ENCODE measurements at places on chromosomes 12 and 14.

- DNase-seq: no peak
These were observed 18.1 kb upstream of the KSR2 start for GRCh38 chr12:117986705-117987469.

DNA sequence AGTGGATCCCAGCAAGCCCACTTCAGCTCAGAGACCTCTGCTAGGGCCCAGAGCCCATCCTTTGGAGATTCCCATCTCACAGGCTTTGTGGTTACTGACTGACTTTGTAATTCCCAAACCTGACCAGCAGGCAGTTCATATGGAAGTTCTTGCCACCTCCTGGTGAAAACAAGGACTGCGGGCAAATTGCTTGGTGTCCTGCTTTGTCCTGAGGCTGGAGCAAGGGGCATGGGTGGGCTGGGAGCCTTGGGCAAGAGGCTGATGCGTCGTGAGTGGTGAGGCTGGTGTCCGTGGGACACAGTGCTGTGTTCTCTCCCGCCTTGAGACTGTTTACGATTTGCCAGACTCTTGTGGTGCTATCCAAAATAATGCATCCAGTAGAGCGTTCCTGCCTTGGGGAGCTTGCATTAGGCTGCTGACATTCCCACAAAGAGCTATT lies 91.0 kb downstream of the LRRC74A start:
- no peak for DNase-seq

DNA sequence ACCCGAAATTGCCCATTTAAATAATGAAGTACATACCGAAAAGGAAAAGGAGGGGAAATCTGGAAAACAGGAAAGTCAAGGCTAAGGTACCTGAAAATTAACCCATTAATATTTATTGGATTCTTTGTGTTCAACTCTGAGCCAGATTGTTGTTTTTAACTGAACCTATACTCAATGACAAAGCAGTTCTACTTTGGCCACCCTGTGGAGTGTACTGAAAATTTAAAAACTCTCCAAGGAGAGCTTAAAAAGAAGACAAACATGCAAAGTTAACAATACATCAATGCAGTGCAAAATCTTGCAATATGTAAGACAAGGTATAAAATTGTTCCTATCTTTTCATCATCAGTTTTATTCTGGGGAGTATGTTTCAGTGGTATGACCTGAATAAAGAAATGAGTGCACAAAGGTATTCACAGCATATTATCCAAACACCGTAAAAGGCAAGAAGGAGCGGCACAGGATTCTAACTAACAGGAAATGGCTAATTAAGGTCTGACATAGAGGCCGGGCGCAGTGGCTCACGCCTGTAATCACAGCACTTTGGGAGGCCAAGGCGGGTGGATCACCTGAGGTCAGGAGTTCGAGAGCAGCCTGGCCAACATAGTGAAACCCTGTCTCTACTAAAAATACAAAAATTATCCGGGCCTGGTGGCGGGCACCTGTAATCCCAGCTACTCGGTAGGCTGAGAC lies 1.7 kb downstream of the USP44 start:
- DNase-seq: no peak

DNA sequence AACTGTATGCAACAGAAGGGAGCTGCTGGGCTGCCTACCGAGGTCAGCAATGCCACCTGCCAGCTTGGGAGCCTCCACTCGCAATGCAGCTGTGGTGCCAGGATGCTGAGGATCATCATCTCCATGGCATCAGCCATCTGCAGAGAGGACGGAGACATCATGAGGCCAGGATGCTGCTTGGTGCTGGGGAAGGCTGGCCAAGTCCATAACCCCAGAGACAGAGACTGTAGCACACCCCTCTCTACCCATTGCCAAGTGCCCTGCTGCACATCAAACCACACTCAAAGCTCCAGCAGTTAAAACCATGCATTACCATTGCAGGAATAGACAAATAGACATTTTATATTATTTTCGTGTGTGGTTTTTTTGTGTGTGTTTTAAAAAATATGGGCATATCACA lies 43.5 kb downstream of the SVOP start:
- DNase-seq: no peak

DNA sequence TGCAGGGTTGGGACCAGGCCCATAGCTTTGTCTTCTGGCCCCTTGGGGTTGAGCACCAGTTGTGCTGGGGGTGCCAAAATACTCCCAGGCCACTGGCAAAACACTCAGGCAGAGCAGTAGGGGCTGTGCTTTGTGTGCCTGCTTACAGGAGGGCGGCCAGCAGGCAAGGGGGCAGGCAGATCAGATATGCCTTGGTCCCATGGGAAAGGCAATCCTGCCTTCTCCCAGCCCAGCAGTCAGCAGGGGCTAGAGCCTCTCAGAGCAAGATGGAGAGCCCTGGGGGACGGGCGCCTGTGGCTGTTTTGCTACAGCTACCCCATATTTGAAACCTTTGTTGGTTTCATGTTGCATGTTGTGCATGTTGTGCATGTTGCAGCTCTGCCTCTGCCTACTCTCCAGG lies 36.2 kb upstream of the TMX1 start:
- DNase-seq: no peak

GRCh38 chr14:56805201-56805991 lies 4.9 kb downstream of the OTX2 start:
- DNase-seq: no peak

DNA sequence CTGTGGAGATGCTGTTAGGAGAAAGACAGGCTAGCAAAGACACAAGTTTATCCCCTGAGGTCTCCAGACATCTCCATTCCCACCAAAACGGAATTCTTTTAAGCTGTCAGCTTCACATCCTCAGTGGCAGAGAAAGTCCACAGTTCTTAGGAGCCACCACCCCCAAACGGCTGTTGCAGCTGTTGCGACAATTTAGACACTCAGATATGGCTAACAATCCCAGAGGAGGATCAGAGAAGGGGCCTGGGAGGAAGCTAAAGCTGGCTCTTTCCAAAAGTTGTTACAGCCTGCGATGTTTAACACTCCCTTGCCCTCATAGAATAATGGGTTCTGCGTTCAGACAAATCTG lies 1.9 kb upstream of the ATP5MC2 start:
- no peak for DNase-seq

- DNase-seq: no peak
These were observed 43.0 kb upstream of the LRRC10 start for GRCh38 chr12:69653703-69654102.

GRCh38 chr12:92088805-92089204 lies 56.8 kb downstream of the BTG1 start:
- no peak for DNase-seq

DNA sequence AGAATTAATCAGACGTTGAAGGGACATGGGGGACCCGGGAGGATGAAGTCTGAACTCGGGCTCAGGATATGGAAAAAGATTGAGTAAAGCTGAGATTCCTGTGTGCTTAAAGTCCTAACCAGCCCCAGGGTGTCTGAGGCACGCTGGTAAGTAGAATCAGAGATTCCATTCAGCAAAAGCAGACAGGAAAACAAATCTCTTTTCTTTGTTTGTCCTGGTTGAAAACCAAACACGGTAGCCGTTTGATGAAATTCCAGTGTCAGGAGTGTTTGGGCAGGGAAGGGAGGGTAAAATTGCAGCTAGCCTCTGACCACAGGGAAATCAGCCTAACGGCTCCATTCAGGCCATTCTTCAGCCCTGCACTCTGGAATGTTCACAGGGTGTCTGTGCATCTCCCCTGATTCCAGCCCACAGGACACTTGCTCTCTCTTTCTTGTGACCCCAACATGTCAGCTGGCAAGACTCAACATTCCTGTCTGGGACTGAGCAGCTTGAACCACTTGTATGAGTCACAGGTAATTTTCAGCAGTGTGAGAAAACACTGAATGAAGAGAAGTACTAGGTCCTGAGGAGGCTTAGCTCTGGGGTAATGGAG lies 31.0 kb downstream of the NINJ2 start:
- no peak for DNase-seq

Measured in activated CD8-positive, alpha-beta T cell treated with anti-CD3 and anti-CD28 coated beads, Interleukin-2, amount 10 ng/mL, durations not matched to agents 7 days and 5 days (primary cell).